ENCODE measurements at places on chromosomes 1 and 21.

- DNase-seq, result no peak
These were observed 53.9 kb downstream of the PDE9A start for GRCh38 chr21:42707207-42707830.

- no peak for DNase-seq
These were observed 5.7 kb downstream of the VANGL1 start for GRCh38 chr1:115647507-115647906.

GRCh38 chr1:237851210-237851845 lies 39.4 kb downstream of the ZP4 start:
- DNase-seq, result peak; percentile 14

DNA sequence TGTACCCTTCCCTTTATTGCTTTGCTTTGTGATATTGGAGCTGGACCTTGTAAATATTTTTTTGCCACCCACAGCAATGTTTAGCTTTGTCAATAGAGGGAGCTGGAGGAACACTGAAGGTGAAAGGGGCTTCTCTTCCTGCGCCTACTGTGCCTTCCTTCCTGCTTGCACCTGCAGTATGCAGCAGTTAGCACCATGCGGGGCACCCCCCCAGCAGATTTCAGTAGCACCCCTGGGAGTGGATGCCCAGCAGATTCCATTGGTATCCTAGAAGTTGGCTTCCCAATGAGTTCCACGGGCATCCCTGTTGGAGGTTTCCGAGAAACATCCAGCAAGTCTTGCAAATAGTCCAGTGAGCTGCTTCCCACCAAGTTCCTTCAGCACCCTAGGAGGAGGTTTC lies 25.6 kb downstream of the S100A10 start:
- DNase-seq, result no peak

GRCh38 chr1:209456878-209457277 lies 126.6 kb upstream of the CAMK1G start:
- DNase-seq, result peak; percentile 12

DNA sequence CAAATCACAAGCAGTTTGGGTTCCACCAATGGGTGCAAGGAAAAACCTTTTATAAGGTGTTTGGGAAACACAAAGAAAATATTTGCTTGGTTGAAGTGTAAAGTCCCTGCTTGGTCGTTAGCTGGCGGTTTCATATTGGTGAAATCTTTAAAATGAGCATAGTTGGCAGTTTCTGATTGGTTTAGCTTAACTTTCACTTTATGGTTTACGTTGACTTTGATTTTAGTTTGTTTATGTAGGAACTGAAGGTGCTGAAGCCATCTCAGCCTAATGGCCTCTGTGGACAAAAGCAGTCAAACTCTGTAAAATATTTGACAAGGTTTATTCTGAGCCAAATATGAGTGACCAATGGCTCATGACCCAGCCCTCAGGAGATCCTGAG lies 76.6 kb upstream of the PPM1J start:
- no peak for DNase-seq

DNA sequence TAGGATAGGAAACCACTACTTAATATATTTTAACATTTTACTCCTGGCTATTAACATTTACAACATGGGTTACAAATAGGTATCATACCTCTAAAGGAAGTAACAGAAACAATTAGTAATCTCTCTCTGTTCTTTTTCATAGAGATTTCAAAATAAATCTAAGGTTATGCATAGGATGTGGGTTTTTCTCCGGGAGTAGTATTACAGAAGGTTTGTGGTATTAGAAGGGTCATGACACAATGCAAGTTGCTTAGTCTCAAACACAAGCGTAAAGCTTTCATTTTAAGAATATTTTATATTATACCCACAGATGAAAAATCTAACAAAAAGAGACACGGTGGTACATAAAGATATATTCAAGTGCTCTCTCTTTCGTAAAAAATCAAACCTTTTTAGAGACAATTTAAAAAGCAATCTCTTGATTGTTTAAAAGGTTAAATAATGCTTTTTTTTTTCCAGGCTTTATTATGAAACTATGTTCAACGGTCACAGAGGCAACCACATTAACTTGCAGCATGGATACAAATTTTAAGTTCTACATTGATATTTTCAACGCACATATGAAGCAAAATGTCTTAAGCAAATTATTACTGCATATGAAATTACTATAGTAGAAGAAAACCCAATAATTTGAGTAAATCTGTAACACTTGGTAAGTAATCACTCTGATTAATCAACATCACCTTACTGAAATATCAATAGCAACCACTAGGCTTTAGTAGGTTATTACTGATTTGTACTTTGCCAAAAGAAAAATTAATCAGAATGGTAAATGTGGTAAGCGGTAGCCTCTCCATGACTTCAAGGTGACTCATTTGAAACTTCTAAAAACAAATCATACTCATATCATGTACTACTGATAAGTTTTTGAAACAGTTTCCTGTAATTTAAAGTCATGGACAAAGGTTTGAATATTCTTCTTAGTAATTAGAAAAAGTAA lies 97.4 kb upstream of the GFI1 start:
- no peak for DNase-seq

Measured in NCI-H2171 (cell line).